ENCODE measurements at places on chromosomes 12 and 14.

GRCh38 chr12:120156315-120157259 is 37.9 kb downstream of the GCN1 start:
- DNase-seq, result no peak

DNA sequence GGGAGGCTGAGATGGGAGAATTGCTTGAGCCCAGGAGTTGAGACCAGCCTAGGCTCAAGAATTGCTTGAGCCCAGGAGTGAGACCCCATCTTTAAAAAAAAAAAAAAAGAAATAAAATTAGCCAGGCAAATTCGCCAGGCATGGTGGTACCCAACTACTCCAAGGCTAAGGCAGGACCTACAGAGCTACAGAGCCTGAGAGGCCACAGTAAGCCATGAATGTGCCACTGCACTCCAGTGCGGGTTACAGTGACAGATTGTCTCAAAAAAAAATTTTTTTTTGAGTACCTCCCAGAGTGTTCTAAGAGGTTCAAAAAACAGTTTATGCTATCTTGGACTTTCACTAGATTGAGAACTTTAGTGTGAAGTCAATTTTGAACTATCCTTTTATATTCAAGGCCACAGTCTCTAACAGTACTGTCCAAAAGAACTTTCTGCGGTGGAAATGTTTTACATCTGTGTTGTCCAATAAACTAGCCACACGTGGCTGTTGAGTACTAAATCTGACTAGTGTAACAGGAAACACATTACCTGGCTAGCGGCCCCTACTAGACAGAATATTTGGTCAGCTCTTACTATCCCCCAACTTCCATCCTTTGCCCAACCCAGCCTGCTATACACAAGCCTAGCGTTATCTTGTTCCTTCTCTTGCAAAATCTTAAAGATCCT is 2.4 kb downstream of the RPL36AL start:
- DNase-seq, result no peak

DNA sequence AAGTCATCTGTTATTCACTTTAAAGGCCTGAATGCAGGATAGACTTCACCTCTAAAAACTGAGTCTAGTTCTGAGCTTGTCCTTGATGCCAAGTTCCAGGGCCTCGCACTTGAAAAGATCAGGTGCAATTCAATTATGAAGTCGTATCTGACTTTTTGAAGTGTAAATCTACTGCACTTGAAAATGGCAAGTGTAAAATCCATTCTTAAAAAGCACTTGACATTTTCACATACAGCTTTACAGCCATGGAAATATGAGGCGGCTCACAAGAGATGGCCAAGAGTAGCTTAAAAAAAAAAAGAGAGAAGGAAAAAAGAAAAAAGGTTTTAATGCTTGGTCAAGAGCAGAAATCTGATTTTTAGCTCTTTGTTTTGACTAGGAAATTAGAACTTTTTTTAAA is 172.5 kb downstream of the GXYLT1 start:
- DNase-seq, result no peak

DNA sequence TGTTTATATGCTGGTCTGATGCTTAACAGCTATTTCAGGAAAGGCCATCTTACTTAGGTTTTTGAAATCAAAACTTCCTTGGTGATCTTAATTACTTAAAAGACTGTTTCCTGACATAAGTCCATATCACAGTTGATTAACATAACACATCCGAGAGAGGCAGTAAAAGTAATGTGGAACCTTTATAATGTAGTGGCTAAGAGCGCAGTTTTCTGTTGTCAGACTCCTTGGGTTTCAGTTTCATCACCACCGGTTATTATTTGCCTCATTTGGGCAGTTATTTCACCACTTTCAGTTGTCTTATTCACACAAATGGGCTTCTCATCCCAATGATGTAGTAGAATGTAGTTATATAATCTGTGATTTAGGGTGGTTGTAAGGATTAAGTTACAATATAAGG is 30.9 kb downstream of the TBC1D15 start:
- DNase-seq, result no peak

- DNase-seq, result peak; percentile 55
Measured at GRCh38 chr12:18864900-18865561, 127.1 kb downstream of the CAPZA3 start.

GRCh38 chr12:32284561-32284960 is 114.8 kb upstream of the FGD4 start:
- no peak for DNase-seq

DNA sequence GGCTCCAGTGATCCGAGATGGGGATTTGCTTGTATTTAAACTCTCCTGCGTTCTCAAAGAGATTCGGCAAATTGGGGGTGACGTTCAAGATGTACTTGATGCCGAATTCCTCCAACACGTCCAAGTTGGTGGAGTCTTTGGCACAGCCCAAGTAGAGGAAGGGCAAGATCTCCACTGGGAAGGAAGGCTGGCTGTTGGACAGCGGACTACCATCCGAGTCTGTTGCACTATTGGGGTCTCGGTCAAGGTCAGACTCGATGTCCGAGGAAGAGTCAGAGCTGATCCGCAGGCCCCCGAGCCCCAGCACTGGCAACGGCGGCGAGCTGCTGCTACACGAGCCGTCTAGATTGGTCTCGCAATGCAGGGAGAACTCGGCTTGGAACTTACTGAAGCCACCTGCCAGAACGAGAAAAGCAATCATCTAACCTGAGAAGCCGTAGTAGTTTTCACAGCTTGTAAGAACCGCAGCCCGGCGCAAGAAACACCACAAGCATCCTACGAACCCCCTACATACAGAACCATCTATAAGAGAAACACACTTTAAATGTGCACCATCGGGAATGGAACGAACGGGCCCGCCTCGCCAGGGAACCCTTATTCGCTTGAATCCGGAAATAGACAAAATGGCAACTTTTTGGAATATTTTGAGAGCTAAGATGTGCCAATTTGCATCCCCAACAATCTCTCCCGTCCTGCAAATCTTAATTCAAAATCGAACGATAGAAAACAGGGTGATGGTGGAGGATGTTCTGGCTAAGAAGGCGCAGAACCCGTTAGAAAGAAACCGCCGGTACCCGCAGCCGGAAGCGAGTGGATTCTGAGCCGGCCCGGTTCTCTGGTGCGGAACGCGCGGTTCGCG is 1.4 kb downstream of the DUSP6 start:
- DNase-seq, result no peak

GRCh38 chr12:21771311-21771710 is 3.2 kb downstream of the KCNJ8 start:
- no peak for DNase-seq

DNA sequence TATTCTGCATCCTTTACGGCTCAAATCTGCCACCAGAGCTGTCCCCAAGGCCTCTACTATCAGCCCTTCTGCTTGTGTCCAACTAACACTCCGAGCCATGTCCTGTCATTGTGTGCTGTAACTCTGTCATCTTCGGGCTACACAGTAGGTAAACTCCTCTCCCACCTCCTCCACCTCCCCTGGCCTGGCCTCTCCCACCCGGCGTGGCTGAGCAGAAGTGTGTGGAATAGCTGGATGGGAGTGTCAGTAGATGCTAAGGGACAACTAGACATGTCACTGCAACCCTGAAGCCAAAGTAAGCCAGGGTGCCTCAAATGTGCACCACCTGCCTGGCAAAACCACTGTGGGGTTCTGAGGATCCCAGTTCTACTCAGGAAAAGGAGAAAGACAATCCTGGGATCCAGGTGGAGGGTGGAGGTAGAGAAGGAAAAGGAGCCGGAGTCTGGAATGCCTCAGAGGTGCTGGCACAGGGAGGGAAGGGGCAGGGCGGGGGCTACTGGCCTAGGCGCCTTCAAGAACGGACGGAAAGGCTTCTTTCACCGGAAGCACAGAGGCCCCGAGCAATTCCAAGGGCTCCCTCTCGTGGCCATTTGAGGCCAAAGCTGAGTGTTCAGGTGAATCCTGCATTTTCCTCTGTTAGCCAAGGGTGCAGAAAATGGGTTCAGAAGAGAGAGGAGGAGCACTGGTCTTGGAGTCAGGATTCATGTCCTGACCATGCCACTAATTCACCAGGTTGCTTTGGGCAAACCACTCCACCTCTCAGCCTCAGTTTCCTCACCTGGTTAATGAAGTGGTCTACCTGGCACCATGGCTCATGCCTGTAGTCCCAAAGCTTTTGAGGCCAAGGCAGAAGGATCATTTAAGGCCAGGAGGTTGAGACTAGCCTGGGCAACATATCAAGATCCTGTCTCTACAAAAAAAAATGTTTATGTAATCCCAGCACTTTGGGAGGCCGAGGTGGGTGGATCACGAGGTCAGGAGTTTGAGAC is 20.5 kb upstream of the FAM181A start:
- peak; percentile 16 for DNase-seq

GRCh38 chr12:68560851-68561422 is 49.8 kb upstream of the RAP1B start:
- DNase-seq, result no peak

- no peak for DNase-seq
Measured at GRCh38 chr14:98301681-98302080, 970.3 kb downstream of the BCL11B start.

DNA sequence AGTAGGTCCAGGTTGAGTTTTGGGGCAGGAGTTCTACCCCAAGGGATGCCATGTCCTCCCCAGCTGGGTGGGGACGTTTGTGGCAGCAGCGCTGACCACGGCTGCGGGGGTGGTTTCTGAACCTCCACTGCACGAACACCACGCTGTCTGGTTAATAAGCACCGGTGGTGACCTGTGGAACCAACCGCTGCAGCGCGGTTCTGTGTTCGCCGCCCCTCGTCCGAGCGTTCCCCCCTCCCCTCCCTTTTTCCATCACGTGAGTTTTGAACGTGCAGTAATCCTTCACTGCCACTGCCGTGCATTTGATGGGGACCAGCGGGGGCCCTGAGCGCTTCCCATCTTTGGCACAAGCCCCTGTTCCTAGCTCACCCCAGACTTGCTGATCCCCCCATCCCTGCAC is 6.4 kb upstream of the ADSS1 start:
- DNase-seq, result no peak

- peak; percentile 12 for DNase-seq
Measured at GRCh38 chr12:79634957-79635471, 55.8 kb downstream of the PAWR start.

GRCh38 chr14:64060648-64061096 is 207.9 kb downstream of the SYNE2 start:
- no peak for DNase-seq

GRCh38 chr14:52067873-52068614 is 815 bp downstream of the NID2 start:
- no peak for DNase-seq

DNA sequence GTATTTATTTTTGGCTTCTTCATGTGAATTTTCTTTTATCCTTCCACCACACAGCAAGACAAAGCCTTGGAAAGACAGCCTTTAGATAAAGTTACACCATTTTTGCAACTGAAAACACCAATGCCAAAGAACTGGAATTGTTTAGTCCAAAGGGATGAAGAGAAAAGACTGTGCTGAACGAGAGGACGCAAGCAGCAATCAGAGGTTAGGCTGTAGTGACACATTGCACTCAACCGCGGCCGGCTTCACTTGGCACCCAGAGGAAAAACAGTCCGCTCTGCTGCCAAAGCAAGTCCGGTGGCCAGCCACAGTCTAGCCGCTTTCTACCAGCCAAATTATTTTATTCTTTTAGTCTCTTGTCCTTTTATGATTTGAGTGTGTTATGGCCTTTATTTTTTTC is 49.1 kb upstream of the KCNJ8 start:
- no peak for DNase-seq

DNA sequence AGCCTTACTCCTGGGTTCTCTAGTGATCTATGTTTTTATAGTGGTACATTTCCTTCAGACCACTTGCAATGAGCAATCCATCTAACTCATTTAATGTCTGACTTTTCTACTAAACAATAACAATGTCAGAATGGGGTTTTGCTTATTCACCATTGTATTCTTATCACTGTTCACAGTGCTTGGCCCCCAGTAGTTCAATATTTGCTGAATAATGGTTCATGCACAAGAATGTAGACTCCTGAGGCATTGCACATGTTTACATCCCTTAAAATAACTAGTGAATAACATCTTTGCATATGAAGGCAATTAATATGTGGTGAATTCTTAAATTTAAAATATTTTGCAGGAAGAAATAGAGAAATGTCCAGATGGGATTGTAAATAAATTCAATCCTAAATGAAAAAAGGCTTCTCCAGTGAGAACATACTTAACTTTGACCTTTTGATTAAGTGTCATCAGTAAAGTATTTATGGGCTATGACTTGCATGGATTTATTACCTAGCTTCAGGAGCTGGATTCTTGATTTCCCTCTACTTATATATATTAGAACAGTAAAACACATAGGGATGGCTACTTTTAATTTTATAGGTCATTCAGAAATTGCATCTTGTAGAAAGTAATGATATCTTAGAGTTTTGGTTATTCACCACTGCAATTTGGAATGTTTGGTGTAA is 3.4 kb downstream of the CCER1 start:
- peak; percentile 3 for DNase-seq

DNA sequence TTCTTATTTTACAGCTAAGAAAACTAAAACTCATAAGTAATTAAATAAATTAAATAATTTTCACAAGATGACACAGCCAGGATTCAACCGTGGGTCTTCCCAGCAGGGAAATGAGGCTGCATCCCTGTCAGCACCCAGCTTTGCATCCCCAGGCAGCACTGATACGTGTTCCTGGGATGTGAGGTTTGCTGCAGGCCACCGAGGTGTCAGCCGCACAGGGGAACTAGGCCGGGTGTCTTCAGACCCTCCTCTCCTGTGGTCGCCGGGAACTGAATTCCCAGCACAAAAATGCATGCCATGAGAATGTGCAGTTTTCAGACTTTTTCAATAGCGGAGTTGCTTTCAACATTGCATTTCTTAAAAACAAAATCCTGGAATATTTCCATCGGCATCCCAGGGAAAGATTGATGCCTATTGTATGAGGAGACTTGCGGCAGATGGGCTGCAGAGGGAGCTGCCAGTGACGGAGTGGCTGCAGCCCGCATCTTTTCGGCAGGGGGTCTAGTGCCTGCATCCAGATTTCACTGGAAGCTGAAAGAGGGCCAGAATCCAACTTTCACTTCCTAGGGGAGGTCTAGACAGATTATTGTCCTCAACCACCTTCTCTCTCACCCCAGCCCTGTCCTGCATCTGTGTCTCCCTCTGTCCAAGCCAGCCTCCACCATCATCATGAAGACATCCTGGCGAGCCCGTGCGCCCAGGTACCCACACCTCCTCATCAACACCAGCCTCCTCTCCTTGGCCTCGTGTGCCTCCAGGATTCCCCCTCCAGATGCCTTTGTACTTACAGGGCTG is 12.6 kb downstream of the LRTM2 start:
- DNase-seq, result no peak

DNA sequence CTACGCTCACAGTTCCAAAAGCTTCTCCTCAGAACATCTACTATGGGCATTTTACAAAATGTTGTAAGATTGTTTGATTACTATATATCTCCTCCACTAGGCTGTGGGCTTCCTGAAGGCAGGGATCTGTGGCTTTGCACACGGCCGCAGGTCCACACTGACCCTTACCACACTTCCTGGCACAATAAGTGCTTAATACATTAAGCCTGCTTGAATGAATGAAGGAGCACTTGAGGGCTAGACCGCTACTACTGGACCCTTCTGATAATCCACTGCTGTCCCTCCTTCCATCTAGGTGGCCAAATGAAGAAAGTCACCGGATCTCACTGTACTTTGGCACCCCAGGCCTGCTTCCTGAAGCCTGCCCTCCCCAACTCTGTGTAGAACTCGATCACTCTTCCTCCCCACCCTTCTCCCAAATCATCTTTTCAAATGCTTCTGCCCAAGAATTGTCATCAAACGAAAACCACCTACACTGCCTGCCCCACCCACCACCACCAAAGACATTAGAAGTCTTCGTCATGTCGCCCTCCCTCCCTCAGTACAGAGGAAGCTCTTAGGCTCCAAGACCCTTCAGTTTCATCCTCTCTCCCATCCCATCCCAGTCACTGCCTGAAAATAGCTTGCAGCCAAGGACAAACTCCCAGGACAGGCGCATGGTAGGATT is 596 bp upstream of the ZBTB39 start:
- DNase-seq, result no peak

Measured in HFFc6 (cell line).